K562 (cell line): ENCODE measurements at places on chromosomes 16 and 17. TPM values are rescaled to one million over a fixed set of nuclear protein-coding genes. Genes with fewer than 3 reads are reported as not detected.

Gene FOXL1
- not detected in 2 replicates for polyA plus RNA-seq

DNA sequence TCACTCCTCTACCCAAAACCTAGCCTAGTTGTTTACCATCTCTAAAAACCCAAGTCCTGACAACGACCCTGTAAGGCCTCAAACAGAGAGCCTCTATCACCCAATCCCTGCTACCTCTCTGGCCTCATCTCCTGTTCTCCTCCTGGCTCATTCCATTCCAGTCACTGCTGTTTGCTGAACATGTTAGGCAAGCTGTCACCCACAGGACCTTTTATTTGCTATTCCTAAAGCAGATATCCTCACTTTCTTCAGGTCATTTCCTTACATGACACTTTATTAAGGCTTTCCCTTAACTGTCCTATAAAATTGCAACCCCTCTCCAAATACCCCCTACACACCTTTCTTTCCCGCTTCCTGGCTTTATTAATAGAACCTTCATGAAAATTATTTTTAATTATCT, 85.1 kb downstream of the KANSL1 start:
- H3K4me3 ChIP-seq = no peak overlapping the region
- no peak overlapping the region; the same call in 2 of the 3 replicates for H3K27ac ChIP-seq

DNA sequence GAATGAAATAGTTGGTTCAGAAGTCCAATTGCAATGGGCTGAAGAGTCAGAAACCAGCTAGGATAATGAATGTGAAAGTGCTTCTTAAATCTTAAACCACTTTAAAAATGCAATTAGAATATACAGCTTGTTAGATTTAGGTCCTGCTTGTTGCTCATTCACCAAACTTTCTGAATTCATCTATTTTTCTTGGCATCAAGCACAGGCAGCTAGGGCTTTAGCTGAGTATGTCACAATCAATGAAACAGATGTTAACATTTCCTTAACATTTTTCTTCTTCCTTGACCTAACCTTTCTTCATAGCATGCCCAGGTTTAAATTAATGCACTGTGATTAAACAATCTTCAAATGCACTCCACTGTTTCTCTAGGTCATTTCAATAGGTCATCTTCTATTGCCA, 14.4 kb downstream of the KIF2B start:
- no peaks in the 10 kb centered on the region for H3K27me3 ChIP-seq
- H3K36me3 ChIP-seq = no peaks in the 10 kb centered on the region
- no peak overlapping the region for H3K4me3 ChIP-seq
- no peak overlapping the region for H3K27ac ChIP-seq
- no peaks in the 10 kb centered on the region for H3K4me1 ChIP-seq

- H3K36me3 ChIP-seq = no peaks in the 10 kb centered on the region
- peak; percentile 84 for DNase-seq
- H3K4me1 ChIP-seq = peaks cover 4% of the 10 kb centered on the region; the same call in 2 of the 3 replicates
Measured at GRCh38 chr17:79741751-79742588, 11.2 kb downstream of the ENPP7 start.
